ENCODE measurements at places on chromosomes 7 and 10.
A peak's percentile ranks its signal among the peaks of the same experiment; 100 is the strongest.

- DNase-seq, result no peak
Measured at GRCh38 chr7:22468609-22469008, 31.4 kb downstream of the STEAP1B start.

DNA sequence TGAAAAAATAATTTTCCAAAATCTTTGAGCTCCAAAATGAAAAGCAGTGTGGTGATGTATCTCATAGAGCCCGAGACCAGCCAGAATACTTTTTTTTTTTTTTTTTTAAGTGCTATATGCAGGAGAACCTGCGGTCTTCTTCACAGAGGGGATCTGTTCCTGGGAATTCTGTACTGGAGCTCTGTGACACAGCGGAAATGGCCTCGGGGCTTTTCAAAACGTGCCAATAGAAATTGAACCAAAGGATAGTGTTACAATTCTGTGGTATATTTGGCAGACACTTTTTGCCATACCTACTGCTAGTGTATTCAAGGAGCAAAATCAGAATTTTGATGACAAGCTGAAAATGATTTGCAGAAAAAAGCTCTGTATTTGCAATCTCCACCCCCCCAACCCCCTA lies 1429.3 kb upstream of the LRRTM3 start:
- DNase-seq, result no peak

DNA sequence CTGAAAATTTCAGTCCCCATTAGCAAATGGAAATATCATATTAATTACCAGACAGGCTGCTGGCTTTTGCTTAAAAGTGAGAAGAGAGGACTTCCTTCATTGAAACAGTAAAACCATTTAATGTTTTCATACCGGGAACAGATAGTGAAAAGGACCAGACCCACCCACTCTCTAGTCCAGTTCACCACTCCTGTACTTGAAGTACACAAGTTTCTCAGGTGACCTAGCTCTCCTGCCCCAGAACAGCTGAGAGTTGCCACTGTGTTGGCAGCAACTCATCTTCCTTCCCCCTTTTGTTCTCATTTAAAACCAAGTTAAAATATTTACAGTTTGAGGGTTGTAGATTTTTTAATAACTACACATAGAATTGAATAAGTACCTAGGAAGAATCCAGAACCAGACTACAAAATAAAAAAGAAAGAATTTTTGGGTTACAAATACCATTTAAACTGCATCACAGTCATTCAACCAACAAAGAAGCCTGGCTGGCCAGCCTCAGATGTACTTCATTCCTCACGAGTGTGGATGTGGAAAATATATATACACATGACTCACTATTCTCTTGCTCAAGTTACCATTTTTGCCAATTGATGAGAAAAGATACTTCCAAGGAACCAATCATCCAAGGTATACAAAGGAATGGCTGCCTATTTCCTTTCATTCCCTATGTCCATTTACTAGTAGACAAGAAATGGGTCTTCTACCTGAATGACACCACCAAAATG lies 68.1 kb downstream of the VPS41 start:
- DNase-seq, result peak; percentile 13

GRCh38 chr10:92690211-92690914 lies 608 bp downstream of the HHEX start:
- DNase-seq, result peak; percentile 52

DNA sequence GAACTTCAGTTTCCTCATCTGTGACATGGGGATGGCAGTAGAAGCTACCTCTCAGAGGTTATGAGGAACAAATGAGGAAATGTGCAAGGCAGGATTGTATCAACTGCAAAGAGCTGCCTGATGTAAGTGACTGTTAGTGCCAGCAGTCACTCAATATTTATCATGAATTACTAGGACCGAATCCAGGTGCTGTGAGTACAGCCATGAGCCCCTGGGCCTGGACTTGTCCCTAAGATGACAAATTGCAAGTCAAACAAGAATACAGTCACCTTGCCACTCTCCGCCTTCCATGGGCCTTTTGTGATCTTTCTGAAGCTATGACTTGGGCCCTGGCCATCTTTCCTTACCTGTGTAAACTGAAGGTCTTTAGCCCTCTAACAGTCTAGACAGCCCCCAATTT lies 27.7 kb upstream of the TLX1 start:
- no peak for DNase-seq

DNA sequence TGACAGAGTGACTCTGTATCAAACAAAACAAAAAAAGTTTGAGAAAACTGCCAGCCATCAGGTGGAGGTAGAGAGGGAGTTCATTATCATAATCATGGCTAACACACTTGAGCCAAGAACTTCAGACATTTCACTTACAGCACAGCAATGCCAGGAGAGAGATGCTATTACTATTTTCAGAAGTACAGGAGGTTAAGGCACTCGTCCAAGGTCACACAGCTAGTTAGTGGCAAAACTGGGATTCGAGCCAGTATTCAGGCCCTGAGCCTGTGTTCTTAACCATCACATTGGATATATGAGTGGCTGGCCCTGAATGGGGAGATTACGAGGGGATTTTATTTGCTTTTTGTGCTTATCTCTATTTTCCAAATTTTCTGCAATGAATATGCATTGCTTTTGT lies 24.8 kb upstream of the UNC5B start:
- no peak for DNase-seq

DNA sequence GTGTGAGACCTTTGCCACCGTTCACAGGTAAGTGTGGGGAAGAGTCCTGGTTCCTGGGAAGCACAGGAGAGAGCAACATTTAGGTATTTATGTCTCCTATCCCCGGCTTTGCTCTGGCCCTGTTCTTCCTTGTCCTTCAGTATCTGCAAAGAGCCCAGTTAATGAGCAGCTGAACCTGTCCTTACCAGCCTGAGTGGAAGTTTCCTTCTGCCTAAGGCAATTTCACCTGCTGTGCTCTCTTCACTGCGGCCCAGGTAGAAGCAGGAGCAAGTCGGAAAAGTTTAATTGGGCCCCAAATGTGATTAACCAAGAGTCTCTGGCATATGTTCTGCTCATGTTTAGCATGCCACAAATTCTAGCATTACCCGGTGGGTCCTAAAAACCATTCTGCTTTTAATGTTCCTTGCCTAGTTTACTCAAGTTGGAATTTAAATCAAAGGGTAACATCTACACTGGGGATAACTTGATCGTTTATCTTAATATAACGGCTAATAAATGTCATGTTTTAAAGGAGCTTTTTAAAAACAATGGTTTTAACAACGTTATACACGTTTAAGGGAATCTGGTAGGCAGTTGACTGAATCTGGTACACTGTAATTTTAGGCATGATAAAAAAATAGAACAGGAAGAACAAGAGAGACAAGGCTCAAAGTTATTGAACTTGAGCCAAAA lies 817.1 kb downstream of the TYW1 start:
- no peak for DNase-seq

- peak; percentile 19 for DNase-seq
Measured at GRCh38 chr10:5284311-5285057, 80.3 kb upstream of the UCN3 start.

DNA sequence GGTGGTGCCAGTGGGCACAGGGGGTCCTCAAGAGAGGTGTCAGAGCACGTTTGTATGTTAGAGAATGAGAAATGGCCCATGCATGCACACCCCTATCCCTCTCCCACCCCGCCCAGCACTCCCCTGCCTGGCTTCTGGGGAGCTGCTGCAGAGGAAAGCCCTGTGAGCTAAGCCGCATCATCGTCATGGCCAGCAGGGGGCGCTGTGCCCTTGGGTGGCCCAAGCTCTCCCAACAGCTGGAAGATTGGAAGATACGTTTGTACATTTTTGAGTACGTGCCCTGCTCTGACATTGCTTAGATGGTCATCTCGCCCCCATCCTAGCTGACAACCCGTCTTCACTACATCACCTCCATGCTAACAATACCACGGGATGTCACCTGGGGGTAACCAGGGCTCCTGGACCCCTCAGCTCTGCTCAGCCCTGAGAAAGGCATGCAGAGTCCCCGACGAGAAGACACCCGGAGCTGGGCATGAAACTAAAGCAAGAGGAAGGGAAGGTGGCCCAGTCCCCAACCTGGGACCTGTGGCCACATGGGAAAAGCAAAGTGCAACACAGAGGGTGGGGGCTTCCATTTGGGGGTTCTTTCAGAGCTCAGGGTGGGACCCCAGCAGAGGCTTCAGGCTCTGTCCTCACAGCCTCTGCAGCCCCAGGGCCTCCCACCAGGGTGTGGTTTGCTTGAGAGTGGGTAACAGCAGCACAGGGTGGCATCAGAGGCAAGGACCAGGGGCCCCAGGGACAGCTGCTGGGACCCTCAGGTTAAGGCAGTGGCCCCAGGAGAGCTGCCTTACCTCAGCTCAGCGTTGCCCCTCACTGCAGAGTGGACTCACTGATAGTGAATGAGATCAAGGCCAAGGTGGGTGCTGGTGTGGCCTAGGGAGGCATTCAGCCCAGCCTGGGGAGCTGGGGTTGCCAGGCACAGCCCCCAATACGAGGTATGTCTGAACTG lies 136.6 kb downstream of the PTPN20 start:
- peak; percentile 42 for DNase-seq
